ENCODE measurements at places on chromosomes 5 and 9.

DNA sequence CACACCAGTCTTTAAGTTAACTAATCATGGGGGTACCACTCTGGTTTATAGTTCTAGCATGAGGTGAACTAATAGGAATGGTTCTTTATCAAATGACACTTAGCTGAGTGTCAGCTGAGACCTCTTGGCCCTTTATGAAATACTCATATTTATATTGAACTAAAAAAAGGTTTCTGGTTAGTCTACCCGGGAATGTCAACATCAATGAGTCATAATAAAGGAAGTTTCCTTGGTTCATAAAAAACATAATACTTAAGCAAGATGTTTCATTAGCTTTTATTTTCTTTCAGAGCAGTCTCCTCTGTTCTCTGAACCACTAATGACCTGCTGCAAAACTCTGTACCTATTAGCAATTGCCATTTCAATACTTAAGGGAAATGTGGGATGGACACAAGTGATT is 13.7 kb downstream of the DAB2 start:
- no peak for DNase-seq

DNA sequence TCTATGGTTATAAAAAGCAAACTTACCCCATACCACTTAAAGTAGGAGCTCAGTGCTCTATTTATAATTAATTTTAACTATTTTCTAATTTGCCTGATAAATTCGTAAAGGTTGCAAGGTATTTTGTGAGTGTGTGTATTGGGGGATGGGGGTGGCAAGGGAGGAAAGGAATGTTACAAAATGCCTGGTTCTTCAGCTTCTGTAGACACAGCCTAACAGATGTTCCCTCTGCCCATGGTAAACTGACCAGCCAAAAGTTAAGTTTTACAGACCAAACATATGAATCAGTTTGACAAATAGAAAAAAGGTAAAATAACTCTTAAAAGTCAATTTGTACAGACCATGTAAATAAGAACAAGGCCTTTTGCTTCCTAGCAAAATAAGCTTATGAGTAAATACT is 232.6 kb downstream of the KIAA0825 start:
- DNase-seq = no peak

- no peak for DNase-seq
Observed at GRCh38 chr5:68147659-68148058, 67.9 kb upstream of the PIK3R1 start.

DNA sequence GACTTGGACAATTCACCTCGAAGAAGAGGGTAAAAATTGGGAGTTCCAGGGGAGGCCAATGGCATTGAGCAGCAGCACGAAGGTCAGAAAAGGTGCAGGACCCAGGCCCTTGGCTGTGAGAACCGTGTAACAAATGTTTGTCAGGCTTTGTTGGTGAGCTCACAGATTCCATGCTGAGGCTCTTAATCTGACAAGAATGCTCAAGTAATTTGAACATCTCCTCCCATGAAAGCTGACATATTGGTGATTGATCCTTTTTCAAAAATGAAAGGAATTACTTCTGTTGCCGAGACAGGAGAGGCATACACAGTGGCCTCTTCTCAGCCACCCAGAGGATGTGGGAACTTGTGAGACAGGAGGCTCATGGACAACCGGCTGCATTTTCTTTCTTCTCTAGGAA is 11.6 kb downstream of the RAI14 start:
- no peak for DNase-seq

DNA sequence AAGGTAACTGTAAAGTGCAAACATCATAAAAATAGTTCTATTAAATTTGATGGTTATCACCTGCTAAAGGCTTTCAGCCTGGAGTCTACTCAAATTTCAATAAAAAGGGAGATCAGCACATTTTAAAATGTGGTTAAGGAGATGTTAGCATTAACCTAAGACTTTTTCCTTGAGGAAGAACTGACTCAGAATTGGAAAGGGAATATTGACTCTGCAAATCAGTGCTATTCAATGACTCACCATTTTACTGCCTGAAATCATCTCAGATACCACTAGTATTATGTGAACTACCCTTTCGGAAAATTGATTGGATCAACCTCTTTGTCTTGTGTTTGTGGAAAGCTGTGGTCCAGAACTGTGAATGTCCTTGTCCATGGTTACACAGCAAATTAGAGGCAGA is 113.3 kb downstream of the ADRB2 start:
- no peak for DNase-seq

DNA sequence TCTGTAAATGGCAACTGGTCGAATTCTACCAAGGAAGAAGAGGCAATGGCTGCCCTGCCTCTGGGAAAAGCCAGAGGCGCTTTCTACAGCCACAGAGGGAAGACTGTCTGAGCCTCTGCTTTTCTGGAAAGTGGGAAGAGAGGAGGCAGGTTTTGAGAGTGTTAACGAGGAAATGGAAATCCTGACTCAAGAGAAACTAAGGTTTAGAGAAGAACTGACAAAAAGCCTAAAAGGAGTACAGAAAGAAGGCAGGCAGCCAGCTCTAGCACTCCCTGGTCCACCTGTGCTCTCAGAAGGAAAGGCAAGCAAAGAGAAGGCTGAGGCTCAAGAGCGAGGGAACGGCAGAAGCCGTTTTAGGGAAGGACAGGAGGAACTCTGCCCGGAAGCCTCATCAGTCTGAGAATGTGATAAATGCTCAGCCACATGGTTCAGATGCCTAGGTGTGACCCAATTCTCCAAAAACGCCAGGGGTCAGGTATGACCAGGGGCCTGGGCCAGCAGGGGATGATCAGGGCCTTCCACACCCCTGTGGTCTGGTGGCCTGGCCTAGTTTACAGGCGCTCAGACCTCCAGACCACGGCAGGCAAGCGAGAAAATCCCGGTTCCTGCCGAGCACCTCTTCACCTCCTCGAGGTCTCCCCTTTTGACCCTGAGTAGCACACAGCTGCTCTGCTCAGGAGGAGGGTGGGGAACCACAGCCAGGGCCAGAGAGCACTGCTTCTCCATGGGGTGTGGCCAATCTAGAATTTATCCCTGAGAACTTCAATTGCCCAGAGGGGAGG is 79.9 kb upstream of the FBXW11 start:
- no peak for DNase-seq

Data from bone marrow (tissue), 2 donors.